ENCODE measurements at places on chromosomes 7 and 10. TPM values are rescaled to one million over a fixed set of nuclear protein-coding genes. Genes with fewer than 3 reads are reported as not detected.

- H3K27me3 ChIP-seq = no peaks in the 10 kb centered on the region
- peak overlapping the region; percentile 81 for H3K27ac ChIP-seq
- H3K4me1 ChIP-seq = peaks cover 22% of the 10 kb centered on the region
These were observed 10.9 kb downstream of the LIMK1 start for GRCh38 chr7:74094224-74095101.

VIM gene
- 6,735 TPM for total RNA-seq

P4HA1 gene
- total RNA-seq = 241 TPM

DNA sequence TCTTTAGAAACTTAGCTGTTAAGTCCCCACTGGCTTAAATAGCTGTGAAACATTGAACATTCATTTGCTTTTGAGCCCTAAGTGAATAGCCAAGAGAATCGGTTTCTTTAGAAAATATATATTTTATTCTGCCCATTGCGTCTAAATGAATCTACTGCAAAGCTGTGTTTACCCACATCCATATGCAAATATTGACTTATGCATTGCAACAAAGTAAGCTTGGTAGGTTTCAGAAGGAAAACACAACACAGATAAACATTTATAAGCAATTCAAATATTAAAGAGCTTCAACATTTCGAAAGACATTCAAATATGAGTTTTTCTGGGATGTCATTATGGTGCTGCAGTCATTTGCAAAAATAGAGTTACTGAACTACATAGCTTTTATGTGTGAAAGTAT, 257.3 kb downstream of the SH2D4B start:
- H3K4me1 ChIP-seq = no peaks in the 10 kb centered on the region
- no peak for DNase-seq
- H3K36me3 ChIP-seq = no peaks in the 10 kb centered on the region
- H3K27me3 ChIP-seq = no peaks in the 10 kb centered on the region
- no peak overlapping the region for H3K27ac ChIP-seq

DNA sequence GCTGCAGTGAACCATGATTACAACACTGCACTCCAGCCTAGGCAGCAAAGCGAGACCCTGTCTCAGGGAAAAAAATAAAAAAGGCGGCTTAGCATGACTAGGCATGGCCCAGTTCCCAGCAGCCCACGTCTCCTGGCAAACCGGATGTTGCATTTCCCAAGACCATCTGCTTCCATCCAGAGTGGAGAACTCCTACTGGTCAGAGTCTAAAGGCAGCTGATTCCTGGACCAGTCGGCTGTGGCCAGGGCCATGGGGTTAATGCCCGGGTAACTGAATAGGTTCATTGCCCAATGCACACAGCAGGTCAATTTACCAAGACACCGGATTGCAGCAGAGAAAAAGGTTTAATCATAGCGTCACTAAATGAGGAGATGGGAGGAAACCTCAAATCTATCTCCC, 133.1 kb downstream of the MYL10 start:
- no peaks in the 10 kb centered on the region for H3K4me1 ChIP-seq
- H3K27ac ChIP-seq = no peak overlapping the region
- no peaks in the 10 kb centered on the region for H3K36me3 ChIP-seq
- H3K4me3 ChIP-seq = no peak overlapping the region
- no peak for DNase-seq

All from IMR-90 (cell line).